ENCODE measurements at places on chromosomes 7 and 10. TPM values are rescaled to one million over a fixed set of nuclear protein-coding genes. Genes with fewer than 3 reads are reported as not detected.

CALY gene
- not detected for total RNA-seq

AGAP5 gene
- total RNA-seq = 0.81 TPM

FIS1 gene
- total RNA-seq = 162 TPM

CALML3 gene
- total RNA-seq = not detected

KCP gene
- total RNA-seq = not detected

STEAP1 gene
- total RNA-seq = 8.3 TPM

AGAP9 gene
- 2.0 TPM for total RNA-seq

OIT3 gene
- total RNA-seq = not detected

ANK3 gene
- not detected for total RNA-seq

CBX3 gene
- 231 TPM for total RNA-seq

NODAL gene
- total RNA-seq = not detected

TMEM139 gene
- total RNA-seq = not detected

BTBD16 gene
- not detected for total RNA-seq

GRID2IP gene
- not detected for total RNA-seq

ADGRA1 gene
- total RNA-seq = not detected

TPK1 gene
- 1.5 TPM for total RNA-seq

EN2 gene
- total RNA-seq = not detected

FGFBP3 gene
- not detected for total RNA-seq

TMED4 gene
- total RNA-seq = 164 TPM

Measured in SJSA1 (cell line).